ENCODE measurements at places on chromosomes 4 and X.

DNA sequence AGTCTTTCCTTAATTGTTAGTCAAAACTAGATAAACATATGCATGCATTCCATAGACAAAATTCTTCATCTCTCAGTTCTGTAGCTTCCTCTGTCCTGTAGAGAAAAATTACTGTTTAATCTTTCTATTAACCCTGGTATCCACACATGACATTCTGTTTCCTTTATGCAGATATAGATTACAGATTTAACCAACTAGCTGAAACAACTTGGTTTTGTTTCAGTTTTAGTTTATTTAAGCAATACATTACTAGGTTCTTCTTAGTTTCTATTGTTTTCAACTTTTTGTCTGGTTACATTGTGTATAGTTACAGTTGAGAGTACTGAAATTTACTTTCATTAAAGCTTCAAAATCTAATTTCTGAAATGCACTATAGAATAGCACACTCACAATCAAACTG, 933.9 kb upstream of the EPHA5 start:
- DNase-seq: no peak

DNA sequence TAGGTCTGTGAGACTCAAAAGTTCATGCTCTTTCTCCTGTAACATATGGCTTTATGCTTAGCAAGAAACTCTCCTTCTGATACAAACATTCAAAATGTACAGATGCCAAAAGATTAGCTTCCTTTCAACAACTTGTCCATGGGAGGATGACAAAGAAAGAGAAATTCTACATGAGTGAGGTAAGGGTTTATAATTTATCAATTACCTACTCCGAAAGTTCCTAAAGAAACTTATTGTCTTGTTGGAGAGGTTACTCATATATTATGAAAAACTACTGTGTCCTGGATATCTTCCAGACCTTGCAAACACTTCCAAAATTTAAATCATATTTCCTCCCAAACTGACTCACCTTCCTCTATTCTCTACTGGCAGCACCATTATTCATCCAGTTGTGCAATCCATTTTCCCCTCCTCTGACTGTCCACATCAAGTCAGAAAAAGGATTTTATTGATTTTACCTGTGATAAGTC, 65.1 kb downstream of the ENPEP start:
- no peak for DNase-seq

GRCh38 chrX:44400588-44400987, 57.1 kb upstream of the EFHC2 start:
- no peak for DNase-seq

- DNase-seq: no peak
These were observed 61.6 kb downstream of the HPGD start for GRCh38 chr4:174460684-174461083.

DNA sequence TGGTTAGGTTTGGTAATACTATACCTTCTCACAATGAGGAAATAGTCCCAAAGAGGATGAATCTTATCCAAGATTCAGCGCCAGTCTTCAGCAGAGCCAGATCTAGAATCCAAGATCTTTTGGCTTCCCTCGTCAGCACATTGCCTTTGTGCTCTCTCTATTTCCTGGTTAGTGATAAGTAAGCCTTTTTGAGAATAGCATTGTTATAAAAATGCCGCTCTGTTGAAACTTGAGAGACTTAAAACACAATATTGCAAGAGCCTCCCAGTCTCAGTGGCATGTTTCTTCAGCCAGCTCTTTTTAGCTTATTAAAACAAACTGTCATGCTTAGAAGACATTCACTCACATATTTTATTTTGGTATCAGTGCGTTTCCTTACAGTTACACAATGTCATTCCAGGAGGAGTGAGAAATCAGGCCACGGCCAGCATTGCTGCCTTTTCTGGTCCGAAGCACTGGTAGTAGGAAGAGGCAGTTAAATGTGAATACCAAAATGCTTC, 141.4 kb downstream of the KLHL8 start:
- no peak for DNase-seq

- DNase-seq: no peak
These were observed 27.9 kb upstream of the BBS7 start for GRCh38 chr4:121898150-121898549.

- no peak for DNase-seq
These were observed 578 bp upstream of the CORIN start for GRCh38 chr4:47838445-47838844.

DNA sequence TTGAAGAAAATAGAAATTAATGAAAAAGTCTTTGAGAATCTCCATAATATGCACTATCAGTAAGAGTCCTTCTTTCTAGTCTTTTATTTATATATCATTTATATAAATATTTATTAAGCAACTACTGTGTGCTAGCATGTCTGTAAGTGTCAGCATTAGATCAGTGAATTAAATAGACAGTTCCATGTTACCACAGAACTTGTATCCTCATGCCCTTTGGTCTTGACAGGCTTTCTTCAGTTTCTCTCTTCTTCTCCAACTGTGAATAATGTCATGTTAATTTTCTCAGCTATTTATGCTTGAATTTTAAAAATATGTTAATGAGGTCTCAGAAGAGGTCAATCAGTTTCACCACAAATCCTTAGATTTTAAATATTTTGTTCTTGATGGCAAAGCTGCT, 389.6 kb upstream of the TRAM1L1 start:
- no peak for DNase-seq

GRCh38 chr4:163072222-163072621, 94.5 kb downstream of the NAF1 start:
- DNase-seq: no peak

- DNase-seq: no peak
These were observed 115.4 kb upstream of the NDP start for GRCh38 chrX:44088510-44089144.

DNA sequence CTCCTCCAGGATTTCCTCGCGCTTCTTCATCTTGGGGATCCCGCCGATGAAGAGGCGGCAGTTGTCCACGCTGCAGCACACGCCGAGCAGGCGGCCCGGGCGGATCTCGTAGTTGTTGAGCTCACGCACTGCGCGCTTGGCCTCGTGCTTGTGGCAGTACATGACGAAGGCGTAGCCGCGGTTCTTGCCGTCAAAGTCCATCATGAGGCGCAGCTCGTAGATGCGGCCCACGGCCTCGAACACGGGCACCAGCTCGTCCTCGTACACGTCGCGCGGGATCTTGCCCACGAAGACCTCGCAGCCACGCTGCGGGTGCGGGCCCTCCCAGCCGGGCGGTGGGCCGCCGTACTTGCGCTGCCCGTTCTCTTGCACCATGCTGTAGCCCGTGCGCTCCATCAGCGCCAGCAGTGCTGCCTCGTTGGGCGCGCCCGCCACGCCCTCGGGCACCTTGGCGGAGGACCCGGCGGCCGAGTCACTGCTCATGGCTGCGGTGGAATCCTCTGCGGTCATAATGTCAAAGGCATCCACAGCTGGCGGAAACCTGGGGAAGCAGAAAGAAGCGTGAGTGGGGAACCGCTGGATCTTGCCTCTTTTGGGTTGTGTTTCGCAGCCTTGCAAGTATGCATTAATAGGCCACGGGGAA, 103.4 kb downstream of the CHRNA9 start:
- no peak for DNase-seq
